Hematopoietic multipotent progenitor cell treated with erythropoietin and hydrocortisone succinate and interleukin-3 and kit ligand, for 6 days (in vitro differentiated cells): ENCODE measurements at places on chromosomes 3 and 15.

DNA sequence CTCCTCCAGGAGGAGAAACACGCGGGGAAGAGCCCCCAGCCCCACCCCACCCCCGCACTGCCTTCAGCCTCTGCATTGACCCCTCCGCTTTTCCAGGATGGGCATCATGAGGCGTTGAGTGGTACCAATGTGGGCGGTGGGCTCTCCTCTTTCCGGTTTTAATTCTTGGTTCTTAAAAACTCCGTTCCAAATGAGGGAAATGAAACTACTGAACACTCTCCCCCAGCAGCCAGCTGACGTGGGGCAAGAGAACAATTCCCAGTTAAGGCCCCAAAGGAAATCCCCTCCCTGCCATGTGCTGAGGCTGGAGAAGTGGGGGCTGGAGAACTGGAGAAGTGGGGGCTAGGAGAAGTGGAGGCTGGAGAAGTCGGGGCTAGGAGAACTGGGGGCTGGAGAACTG is 5.3 kb upstream of the NRROS start:
- peak; percentile 55 for DNase-seq

DNA sequence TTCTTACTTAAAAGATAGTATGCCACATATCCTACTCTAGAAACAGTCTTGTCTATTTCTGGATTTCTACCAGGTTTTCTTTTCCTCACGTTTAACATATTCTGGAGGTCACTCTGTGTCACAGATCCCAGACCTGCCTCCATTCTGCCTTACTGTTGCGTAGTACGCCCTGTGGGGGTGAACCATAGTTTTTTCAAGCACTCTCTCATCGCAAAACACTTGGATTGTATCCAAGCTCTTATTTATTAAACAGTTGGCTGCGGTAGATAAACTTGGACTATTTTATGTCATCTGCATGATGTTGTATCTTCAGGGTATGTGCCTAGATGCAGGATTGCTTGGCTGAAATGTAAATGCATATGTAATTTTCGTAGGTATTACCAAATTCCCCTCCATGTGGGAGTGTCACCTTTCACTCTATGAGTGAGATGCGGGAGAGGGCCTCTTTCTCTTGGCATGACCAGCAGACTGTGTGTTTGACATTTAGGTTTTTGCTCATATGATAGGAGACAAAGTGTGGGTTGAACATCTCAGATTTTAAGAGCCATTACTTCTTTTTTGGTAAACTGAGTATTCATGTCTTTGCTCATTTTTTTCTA is 55.8 kb downstream of the ABTB1 start:
- peak; percentile 83 for DNase-seq

DNA sequence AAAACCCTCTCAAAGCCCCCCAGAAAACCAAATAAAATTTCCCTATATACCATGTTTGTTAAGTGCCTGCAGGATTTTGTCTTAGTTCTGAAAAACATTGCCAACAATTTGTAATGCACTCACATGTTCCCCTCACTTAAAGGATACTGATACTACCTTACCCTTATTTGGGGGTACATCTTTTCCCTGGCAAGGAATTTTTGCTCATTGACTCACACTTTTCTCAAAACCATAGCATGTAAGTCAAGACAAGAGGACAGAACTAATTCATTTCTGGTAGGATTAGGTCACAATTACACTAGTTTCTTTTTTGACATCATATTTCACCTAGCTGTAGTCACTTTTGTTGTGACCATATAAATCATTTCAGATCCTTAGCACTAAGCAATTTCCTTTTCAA is 222.2 kb downstream of the THRB start:
- DNase-seq: no peak

GRCh38 chr15:40409366-40409765 is 3.8 kb downstream of the IVD start:
- no peak for DNase-seq

DNA sequence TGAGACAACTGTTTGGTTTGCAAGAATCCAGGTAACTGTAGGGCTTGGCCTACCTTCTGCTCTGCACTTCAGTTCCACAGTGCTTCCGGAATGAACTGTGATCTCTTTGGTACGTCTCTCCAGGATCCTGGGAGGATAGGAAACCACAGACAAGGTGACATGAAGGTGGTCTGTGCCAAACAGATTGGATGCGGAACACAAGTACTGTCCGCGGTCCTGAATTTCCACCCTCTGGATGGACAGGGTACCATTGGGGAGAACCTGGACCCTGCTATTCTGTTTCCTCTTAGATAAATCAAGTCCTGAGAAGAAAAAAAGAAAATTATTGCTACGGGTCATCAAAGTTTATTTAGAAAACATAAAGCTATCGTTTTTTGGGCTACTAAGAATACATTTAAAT is 17.3 kb downstream of the IGSF10 start:
- peak; percentile 46 for DNase-seq

DNA sequence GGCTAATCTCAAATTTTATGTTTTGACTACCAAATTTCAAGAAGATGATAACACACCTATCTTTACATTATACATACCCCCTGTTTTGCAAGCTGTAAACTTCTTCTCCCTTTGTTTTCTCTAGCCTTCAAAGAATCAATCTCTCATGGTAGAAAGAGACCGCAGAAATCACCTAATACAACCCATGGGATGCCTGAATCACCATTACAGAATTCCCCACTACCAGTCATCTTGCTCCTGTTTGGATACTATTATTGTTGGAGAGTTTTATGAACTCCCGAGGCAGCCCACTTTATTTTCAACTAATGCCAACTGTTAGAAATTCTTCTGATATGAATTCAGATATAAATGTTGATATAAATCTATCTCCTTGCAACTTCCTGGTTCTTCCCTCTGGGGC is 110.9 kb downstream of the FRMD5 start:
- no peak for DNase-seq

DNA sequence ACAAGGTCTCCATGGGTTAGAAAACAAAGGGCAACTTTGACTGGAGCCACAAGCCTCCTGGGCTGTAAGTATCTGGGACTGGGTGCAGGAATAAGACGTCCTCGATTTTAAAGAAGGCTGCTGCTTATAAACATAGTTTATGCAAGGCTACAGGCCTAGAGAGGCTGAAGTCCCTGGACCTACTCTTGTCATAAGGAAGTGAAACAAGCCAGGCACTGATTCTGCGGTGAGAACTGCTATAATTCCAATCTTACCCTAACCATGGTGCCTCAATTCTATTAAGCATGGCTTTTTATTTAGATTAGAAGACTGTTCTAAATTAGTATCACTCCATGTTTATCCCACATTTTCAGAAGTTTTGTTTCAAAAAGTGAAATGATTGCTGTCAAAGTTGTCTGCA is 777.6 kb downstream of the PLOD2 start:
- no peak for DNase-seq

- DNase-seq: no peak
Observed at GRCh38 chr3:146896711-146897110, 291.6 kb upstream of the PLSCR5 start.

GRCh38 chr15:53256043-53256442 is 465.9 kb upstream of the ONECUT1 start:
- DNase-seq: no peak

DNA sequence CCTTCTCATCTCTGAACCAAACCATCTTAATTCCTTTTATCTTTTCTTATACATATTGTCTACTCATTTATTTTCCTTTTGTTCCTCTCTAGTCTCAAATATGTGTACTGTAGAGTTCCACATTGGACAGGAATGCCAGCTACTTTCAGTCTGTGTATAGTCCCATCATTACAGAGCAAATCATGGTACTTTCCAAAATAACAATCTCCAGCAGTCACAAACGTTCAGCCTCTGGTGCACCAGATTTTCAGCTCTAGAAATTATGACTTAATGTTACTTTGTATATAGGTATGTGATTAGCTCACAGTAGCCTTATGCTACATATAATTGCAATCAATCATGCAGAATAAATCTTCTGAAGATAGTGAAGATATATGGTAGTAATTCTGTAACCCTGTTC is 32.5 kb upstream of the TM4SF4 start:
- no peak for DNase-seq

GRCh38 chr3:138781012-138781470 is 53.7 kb downstream of the PIK3CB start:
- DNase-seq: peak; percentile 74

GRCh38 chr3:100068826-100069225 is 45.5 kb downstream of the FILIP1L start:
- peak; percentile 90 for DNase-seq

GRCh38 chr3:196431181-196432136 is 768 bp downstream of the UBXN7 start:
- DNase-seq: peak; percentile 70

DNA sequence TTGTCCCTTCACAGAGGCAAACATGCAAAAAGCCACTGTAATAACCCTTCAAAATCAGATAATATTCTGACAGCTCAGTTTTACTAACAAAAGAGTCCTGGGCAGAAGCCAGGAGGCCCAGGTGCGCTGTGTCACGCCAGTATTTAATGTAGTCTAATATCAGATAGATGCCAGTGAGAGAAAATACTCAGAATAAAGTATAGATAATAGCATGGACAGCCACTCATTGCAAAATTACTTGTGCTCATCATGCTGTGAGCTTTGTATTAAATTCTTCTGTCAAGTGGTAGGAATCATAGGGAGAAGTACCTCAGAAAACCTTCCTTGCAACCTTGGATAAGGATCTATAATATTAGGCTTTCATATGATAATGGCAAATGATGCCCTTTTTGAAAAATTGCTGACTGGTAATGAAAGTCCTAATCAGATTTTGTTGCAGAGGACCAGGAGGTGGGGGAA is 1154.3 kb downstream of the ROBO1 start:
- DNase-seq: no peak

DNA sequence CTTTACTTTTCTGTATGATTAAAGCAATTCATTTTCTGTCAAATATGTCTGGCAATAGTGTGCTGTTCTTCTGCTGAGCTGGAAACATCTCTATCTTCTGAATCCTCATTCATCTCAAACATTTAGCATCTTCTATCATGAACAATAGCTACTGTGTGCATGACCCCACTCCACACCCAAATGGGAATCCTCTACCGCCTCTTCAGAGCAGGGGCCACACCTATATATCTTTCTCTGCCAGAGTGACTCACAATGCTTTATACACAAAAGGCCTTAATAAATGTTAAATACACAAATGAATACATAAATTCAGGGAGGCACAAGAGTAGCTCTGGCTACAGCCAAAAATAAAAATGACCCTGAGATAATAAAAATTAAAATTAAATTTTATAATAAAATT is 8.0 kb downstream of the ALDH1A2 start:
- DNase-seq: no peak

DNA sequence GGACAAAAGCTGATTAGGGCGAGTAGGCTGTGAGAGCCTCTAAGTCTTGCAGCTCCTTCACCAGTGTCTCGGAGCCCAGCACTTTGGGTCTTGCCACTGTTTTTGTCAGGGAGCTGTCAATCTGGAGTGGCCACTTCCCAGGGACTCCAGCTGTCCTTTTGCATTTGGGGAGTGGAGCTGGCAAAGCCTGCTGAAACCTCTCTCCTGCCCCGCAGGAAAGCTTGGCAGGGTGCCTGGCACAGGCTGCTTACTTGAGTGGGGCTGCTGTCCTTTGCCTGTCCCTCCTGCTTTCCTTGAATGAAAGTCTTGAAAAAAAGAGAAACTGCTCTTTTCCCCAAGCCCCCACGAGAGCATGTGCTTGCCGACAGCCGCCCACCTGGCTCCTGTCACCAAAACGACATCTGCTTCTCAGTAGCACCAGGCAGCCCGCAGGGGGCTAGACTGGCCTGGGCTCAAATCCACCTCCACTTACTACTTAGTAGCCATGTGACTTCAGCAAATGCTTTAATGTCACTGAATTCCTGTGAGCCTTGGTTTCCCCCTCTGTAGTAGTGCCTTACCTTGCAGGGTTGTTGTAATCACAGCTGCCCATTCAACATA is 13.7 kb downstream of the USP13 start:
- no peak for DNase-seq

DNA sequence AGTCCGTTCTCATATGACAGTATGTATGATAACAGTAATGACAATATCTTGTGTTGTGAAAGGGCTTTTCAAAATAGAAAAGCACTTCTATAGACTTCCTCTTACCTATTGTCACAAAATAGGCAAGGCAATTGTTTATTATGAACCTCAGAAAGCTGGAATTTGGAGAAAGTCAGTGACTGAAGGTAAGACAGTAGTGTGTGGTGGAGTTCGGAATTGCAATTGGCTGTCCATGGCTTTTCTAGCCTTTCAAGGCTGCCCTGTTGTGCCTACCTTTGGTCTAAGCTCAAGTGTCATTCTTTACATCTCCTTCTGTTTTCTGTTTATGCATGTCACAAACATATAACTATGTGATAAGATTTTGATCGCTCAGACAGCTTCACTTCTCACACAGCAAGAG is 219.3 kb upstream of the NR2E3 start:
- DNase-seq: peak; percentile 2

- DNase-seq: no peak
Observed at GRCh38 chr3:31858439-31858838, 122.6 kb downstream of the OSBPL10 start.

DNA sequence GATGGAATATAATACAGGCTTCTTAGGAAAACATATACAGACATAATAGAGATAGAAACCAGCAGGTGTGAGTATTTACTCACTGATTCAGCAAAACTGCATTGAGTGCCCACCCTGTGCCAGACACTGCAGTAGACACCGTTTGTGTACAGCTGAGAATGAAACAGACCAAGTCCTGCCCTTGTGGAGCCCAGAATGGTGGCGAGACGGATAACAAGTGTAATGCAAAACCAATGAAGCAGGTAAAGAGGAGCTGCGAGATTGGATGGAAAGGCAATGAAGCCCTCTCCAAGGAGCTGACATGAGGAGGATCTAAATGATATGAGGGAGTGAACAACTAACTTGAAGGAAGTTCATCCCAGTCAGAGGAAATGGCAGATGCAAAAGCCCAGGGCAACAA is 256.4 kb downstream of the MEX3B start:
- no peak for DNase-seq

DNA sequence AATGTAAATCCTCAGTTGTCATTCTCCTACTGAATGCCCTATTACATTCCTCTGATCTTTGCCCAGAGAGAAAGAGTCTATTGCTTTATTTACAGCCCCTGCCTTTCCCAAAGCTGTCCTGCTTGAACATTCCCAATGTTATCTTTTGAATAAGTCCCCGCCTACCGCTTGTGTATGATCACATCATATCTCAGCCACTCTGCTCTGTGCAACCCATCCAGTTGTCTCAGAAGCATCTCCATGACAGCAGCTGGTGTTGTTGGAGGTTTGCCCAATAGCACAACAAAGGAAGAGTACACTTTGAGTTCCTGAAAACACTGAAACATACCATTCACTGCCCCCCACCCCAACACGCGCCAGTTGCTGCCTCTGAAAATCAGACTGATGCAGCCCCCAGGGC is 22.0 kb upstream of the FAM3D start:
- DNase-seq: no peak
